Endodermal cell (in vitro differentiated cells): ENCODE measurements at places on chromosomes 6 and 20. TPM values are rescaled to one million over a fixed set of nuclear protein-coding genes. Genes with fewer than 3 reads are reported as not detected.

DNA sequence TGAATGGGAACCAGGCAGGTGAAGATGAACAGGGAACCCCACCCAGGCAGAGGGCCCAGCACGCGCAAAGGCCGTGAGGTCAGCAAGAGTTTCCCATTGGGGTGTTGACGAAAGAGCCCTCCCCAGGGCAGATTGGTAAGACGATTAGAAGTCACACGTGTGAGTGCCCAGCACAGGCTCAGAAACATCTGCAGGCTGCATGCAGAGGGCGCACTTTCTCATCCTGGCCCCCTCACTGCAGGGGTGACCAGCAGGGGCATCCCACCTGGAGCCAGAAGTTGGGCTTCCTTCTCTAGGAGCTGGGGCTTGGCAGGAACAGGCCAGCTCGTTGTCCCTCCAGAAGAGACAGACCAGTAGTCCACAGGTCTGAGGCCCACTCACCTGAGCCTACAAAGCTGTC is 38.4 kb downstream of the VSTM2L start:
- peak; percentile 81 for DNase-seq

DNA sequence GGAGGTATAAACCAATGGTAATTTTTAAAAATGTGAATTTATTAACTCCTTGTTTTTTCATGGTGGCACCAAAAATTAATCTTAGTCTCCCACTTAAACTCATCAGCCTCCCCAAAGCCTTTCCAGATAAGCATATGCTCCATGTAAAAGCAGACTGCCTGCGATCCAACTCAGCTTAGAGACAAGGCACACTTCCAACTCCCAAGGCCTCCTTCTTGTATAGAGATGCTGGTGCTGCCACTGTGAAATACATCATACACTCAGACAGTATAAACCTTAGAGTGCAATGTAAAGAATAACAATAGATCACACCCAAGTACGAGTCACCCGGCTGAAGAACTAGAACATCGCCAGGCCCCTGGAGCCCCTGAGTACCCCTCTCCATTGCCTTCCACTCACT is 2.0 kb downstream of the ANKRD6 start:
- no peak for DNase-seq

DNA sequence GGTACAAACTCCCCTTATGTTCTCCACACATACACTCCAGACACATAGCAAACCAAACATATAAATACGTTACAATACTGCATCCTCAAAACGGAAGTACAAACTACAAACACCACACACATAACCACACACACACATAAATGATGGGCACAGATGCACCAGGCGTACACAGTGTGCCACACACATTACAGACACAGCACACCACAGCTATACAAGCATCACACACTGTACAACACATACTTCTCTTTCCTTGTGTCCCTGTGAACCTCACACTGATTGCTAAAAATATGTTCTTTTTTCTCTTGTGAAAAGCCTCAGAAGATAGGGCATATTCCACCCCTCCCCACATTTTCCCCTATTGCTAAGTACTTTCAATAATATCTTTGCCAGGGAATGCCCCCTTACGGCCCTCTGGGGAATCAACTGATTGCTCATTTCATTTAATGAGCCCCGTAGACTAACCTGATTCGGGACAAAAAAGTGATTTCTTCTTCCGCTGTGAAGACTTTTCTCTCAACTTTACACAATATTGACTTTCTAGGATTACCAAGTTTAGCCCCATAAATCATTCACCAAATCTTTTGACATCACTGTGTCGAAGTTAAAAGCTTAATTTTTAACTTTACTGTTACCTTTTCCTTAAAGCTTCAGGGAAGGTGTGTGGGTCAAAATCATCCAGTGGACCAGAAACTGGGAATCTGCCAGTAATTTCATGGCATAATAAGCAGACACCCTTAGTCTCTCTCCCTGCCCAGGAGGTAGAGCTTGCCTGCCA is at the start of gene SLC17A1:
TSS of gene SLC17A1 (minus strand) at position 521 of the 775 bp plus-strand sequence. CDS start 1,495 bp downstream, outside the sequence.
- DNase-seq = no peak

GRCh38 chr6:150606168-150606591 is 6.5 kb downstream of the PLEKHG1 start:
- DNase-seq = no peak

DNA sequence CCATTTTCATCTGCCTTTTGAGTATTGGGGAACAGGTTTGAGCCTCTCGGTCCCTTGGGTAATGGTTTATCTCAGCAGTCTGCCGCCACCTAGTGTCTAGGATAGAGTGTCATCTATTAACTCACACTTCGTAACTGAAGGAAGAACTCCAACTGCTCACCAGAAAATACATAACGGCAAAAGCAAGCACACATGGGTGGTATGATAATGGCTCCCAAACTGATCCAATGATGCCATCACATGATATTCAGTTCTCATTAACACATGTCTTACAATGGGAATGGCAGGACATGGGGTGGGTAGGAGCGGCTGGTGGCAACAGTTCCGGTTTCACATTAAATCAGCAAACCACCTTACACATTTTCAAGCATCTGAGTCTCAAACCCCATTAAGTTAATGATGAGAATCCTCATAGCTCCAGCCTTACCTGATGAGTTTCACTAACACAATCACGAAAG is 110.7 kb upstream of the PHACTR1 start:
- DNase-seq = peak; percentile 77

DNA sequence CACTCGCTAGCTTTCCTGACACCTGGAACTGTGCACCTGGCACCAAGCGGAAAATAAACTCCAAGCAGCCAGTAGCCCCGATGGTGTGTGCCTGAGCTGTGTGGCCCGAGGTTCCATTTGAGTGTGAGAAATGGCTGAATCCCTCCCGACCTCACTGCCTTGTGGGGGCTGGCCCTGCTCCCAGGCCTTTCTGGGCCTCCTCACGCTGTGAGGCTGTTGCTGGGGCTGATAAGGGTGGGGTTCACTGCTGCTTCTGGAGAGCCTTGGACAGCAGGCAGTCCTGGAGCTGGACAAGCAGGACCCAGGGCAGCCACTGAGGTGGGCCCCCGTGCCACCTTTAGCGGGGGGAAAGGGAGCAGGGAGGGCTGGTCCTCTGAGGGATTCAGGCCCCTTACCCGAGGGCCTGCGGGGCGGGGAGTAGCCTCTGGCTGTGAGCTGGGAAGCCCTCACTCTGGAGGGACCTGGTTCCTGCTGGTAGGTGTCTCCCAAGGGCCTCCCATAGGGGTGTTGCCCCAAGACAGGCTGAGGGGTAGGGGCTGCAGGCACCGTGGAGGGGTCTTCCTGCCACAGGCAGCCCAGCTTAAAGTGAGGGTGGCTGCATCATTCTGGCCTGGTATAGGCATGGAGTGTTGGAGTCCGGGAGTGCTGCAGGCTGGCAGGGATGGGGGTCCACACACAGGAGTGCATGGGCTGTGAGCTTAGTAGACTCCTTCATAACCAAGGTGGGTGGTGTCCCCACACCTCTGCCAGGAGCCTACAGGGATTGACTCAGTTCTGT is 1.7 kb downstream of the PPDPF start:
- DNase-seq = peak; percentile 28

DNA sequence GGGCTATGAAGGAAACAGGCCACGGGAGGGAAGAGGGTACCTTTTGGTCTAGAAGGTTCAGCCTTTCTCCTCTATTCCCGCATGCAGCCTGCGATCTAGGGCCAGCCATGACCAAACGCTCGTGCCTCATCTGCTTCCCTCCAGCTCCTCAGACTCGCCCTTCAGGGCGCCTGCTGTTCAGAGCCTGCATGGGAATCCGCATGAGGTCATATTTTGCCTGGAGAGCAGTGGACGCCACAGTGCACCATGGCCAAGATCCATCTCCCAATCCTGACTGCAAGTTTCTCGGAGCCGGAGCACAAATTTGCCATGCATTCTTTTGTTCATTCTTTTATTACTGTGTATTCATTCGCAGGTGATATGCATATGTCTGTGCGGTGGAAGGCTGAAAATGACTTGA is 608.1 kb downstream of the QKI start:
- DNase-seq = no peak

DNA sequence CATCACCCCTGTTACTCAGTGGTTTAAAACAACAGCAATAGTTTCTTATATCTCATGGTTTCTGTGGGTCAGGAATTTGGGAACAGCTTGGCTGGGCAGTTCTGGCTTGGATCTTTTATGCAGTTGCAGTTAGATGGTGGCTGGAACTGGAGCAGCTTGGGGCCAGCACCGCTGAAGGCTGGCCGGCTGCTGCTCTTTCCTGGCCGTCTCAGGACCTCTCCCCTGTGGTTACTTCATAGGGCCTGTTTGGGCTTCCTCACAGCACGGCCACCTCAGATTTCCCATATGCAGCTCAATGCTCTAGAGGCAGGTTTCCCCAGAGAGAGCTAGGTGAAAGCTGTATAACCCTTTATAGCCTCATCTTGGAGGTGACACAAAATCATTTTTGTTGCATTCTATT is 15.6 kb downstream of the PKIG start:
- DNase-seq = no peak

- no peak for DNase-seq
Observed at GRCh38 chr6:141316236-141316635, 816.5 kb upstream of the GJE1 start.

GRCh38 chr6:37783856-37784584 is 35.5 kb upstream of the ZFAND3 start:
- peak; percentile 71 for DNase-seq

DNA sequence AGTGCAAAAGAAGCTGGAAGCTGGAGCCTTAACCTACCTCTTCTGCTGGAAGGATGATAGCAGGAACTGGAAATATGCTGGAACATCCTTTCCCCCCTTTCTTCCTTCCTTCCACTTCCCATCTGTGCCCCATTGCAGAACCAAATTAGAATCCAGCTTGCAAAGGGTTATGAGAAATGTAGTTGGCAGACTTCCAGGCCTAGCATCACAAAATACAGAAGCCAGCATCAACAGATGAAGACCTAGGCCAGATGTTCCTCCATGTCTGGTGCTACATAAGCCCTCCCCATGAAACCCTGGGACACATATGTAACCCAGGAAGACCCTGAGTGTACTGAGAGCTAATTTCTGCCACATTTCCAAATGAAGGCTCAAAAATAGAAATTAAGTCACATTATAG is 40.0 kb upstream of the TFAP2B start:
- no peak for DNase-seq

GRCh38 chr20:50450881-50451752 is 59.1 kb upstream of the PTPN1 start:
- peak; percentile 94 for DNase-seq

- no peak for DNase-seq
Observed at GRCh38 chr6:11288065-11288464, 55.6 kb upstream of the NEDD9 start.

- DNase-seq = no peak
Observed at GRCh38 chr20:51529758-51530157, 12.8 kb downstream of the NFATC2 start.

GRCh38 chr20:35883336-35883777 is 70.9 kb downstream of the SCAND1 start:
- no peak for DNase-seq

DNA sequence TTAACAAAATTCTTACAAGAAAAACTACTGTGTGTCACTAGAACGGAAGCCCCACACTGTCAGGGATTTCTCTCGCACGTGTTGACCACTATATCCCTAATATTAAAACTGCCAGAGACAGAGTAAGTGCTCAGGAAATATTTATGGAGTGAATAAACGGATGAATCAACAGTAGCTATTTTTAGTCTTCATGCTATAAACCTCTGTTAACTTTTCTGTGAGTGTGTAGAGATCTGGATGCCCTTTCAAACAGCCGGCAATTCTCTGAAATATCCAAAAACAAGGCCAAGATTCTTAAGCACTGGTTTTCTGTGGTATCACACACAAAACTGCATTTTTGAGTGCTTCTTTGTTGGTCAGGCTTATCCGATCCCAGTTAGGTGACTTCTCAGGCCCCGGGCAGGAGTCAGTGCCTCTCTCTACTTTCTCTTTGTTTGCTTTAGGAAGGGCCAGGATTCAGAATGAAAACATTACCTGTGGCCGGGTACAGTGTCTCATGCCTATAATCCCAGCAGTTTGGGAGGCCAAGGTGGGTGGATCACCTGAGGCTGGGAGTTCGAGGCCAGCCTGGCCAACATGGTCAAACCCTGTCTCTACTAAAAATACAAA is 15.7 kb downstream of the ATP9A start:
- no peak for DNase-seq

DNA sequence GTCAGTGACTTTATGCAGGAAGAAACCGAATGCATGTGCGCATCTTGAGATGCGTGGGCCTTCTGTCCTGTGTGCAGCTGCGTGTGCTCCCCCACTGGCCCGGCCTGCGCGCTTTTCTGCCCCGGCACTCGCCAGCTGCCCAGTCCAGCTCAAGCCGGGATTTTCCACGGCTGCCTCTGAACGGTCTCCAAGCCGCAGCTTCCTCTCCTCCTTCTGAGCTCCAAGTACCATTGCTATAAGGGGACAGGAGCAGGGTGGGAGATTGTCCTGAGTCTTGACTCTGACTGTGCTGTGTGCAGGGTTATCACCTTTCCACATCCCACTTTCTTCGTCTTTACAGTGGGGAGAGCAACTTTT is 302.8 kb downstream of the THBS2 start:
- no peak for DNase-seq

- DNase-seq = no peak
Observed at GRCh38 chr6:138211048-138211581, 7.2 kb downstream of the PBOV1 start.

DNA sequence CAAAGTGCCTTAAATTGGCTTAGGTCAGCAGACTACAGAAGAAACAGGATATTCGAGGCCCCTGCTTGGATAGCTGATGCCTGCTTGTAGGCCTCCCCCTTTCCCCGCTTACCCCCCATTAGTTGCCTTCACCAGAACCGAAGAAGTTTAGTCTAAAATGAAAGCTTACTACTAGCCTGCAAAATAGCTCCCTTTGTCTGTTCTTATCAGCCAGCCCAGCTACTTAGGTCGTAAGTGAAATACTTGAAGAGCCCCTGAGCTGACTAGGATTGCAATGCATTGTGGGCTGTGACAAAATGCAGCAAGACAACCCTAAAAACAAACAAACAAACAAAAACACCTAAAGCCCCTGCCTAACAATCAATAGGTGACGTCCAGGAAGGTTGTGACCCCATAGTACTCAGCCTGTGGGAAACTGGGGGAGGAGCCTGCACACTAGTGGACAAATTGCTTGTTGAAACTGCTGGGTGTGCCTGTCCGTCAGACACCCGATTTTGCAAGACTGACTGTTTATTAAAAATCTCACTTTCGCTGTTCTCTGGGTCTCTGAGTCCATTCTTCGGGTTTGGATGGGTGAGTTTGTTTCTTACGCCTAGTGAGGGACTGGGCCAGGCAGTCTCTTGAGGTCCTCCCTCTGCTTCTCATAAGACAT is 105.0 kb upstream of the DUSP22 start:
- DNase-seq = no peak

The HEY2 gene
- 4.3 and 5.2 TPM in 2 replicates for total RNA-seq

The RIPOR2 gene
- 8.9 and 9.3 TPM in 2 replicates for total RNA-seq

The NKAIN2 gene
- total RNA-seq = 0.23 to 0.38 TPM (median 0.29 TPM) in 3 replicates

The SNX9 gene
- total RNA-seq = 28.0 to 34.3 TPM (median 33.0 TPM) in 3 replicates

The DDR1 gene
- 140 and 144 TPM in 2 replicates for total RNA-seq

The IL20RA gene
- 0.38 and 0.57 TPM in 2 replicates for total RNA-seq

The PRRT1 gene
- total RNA-seq = 1.1 to 3.0 TPM (median 2.7 TPM) in 3 replicates

The ZC2HC1B gene
- total RNA-seq = not detected in 2 replicates

The SLC17A1 gene
- total RNA-seq = not detected in 3 replicates

The RAB44 gene
- not detected in 3 replicates for total RNA-seq

The TRIM10 gene
- not detected in 2 replicates for total RNA-seq
